H9 (cell line): ENCODE measurements at places on chromosomes 1 and 21. TPM values are rescaled to one million over a fixed set of nuclear protein-coding genes. Genes with fewer than 3 reads are reported as not detected.

GRCh38 chr1:229596925-229597699, 28.8 kb downstream of the TAF5L start:
- H3K27me3 ChIP-seq, result no peaks in the 10 kb centered on the region
- H3K27ac ChIP-seq, result no peak overlapping the region
- H3K4me1 ChIP-seq, result no peaks in the 10 kb centered on the region
- peaks cover 10% of the 10 kb centered on the region; the same call in 2 of the 3 replicates for H3K36me3 ChIP-seq
- DNase-seq, result no peak

PGD gene
- 289 and 291 TPM in 2 replicates for total RNA-seq

DNA sequence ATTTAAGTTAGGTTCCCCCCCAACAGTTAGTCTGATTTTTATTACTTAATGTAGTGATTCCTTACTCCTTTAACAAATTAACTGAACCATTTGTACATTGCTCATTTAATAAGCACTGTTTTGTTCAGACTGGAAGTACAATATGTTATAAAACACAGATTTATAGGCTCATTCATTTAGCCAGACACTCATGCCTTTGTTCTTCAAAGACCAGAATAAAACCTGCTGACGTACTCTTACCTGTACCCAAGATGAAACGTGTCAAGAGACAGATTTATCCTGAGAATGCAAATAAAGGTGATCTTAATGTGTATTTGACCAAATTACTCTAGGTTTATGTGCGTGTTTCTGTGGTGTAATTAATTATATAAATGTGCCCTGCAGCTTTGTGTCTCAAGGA, 92.8 kb downstream of the INTS7 start:
- no peaks in the 10 kb centered on the region for H3K27me3 ChIP-seq
- no peak overlapping the region for H3K4me3 ChIP-seq
- DNase-seq, result no peak
- peaks cover 27% of the 10 kb centered on the region for H3K36me3 ChIP-seq
- no peaks in the 10 kb centered on the region for H3K4me1 ChIP-seq

DNA sequence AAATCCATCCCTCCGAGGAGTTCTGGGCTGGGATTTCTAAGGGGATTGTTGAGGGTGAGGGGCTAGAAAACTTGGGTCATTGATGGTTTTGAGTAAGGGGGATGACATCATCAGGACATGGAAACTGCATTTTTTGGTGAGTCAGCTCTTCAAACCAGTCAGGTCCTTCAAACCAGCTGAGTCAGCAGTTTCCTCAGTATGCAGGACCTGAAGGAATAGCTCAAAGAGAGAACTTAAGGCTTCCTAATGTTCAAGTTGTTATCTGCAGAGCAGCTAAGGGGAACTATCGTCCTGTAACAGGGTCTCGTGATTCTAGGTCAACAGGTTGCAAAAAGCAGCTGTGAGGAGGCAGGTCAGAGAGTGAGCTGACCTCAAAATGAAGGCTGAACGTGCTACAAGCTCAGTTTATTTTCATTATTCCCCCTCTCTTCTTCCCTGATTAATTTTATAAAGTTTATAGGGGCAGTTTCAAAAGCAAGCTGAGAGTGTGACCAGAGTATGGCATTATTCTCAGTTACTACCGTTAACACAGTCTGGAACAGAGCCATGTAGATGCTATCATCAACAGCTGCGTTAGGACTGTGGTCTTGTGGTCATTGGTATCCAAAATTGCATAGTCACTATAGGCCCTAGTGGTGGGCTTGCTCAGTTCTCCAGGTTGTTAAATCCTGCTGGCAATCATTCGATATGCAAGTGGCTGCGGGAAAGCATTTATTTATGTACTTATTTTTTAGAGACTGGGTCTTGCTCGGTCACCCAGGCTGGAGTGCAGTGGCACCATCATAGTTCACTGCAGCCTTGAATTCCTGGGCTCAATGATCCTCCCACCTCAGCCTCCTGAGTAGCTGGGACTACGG, 10.7 kb upstream of the SDC3 start:
- no peaks in the 10 kb centered on the region for H3K27me3 ChIP-seq
- no peak overlapping the region for H3K4me3 ChIP-seq
- no peak overlapping the region for H3K27ac ChIP-seq
- no peaks in the 10 kb centered on the region for H3K36me3 ChIP-seq
- H3K4me1 ChIP-seq, result no peaks in the 10 kb centered on the region

DNA sequence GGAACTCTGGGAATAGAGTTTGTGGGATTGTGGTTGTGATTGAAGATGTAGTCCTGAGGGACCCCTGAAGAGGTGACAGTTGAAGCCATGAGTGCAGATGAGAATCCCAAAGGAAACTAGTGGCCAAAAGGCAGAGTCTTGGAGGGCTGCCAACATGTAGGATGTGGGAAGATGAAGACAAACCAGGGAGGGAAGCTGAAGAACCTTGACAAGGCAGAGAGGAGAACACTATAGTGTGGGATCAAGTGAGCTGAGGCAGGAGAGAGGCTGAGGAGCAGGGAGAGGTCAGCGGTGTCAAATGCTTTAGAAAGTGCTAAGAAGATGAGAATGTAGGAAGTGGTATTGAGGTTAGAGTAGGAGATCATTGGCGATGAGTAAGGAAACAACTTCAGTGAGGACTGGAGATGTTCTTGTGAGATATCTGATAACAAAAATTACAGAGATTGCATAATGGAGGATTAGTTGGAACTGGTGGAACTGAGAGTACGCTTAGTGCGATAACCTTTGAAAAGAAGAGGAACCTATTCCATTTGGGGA, 88.5 kb upstream of the VCAM1 start:
- H3K36me3 ChIP-seq, result no peaks in the 10 kb centered on the region
- no peaks in the 10 kb centered on the region for H3K4me1 ChIP-seq
- H3K4me3 ChIP-seq, result no peak overlapping the region
- no peaks in the 10 kb centered on the region for H3K27me3 ChIP-seq
- no peak for DNase-seq
- no peak overlapping the region for H3K27ac ChIP-seq
